ENCODE measurements at places on chromosomes 6 and 20. TPM values are rescaled to one million over a fixed set of nuclear protein-coding genes. Genes with fewer than 3 reads are reported as not detected.

NT5E gene
- 331 TPM for total RNA-seq

BTBD3 gene
- 13.4 TPM for total RNA-seq

ADGRB3 gene
- total RNA-seq: 0.16 TPM

SAMD3 gene
- 4.4 TPM for total RNA-seq

CALHM4 gene
- total RNA-seq: not detected

FHL5 gene
- total RNA-seq: not detected

SLC35D3 gene
- not detected for total RNA-seq

IL17F gene
- total RNA-seq: not detected

C6orf141 gene
- 0.17 TPM for total RNA-seq

PPP1R3G gene
- total RNA-seq: 3.8 TPM

C2 gene
- 2.0 TPM for total RNA-seq

IPCEF1 gene
- 0.47 TPM for total RNA-seq

TUBB2B gene
- total RNA-seq: 2.2 TPM

NRM gene
- 1.7 TPM for total RNA-seq

ARHGAP40 gene
- not detected for total RNA-seq

GJA10 gene
- total RNA-seq: not detected

PDE10A gene
- total RNA-seq: 1.3 TPM

NKAPL gene
- 2.0 TPM for total RNA-seq

HDGFL1 gene
- total RNA-seq: not detected

MCHR2 gene
- total RNA-seq: not detected

MEI4 gene
- not detected for total RNA-seq

OR2B6 gene
- total RNA-seq: not detected

PRDM13 gene
- total RNA-seq: not detected

FOXS1 gene
- not detected for total RNA-seq

MED23 gene
- 23.0 TPM for total RNA-seq

ARFGEF3 gene
- total RNA-seq: under 0.01 TPM

TMEM170B gene
- total RNA-seq: 0.32 TPM

FAM83D gene
- total RNA-seq: 0.52 TPM

NRSN2 gene
- 26.2 TPM for total RNA-seq

PI16 gene
- total RNA-seq: 4.7 TPM

VSX1 gene
- total RNA-seq: not detected

PLCB4 gene
- total RNA-seq: 8.2 TPM

MTHFD1L gene
- 20.1 TPM for total RNA-seq

ZNF165 gene
- total RNA-seq: 0.52 TPM

PTGIS gene
- 295 TPM for total RNA-seq

ESR1 gene
- 0.77 TPM for total RNA-seq

KLHDC3 gene
- 56.8 TPM for total RNA-seq

OR2J3 gene
- total RNA-seq: not detected

CENPW gene
- total RNA-seq: 9.3 TPM

SLC26A8 gene
- total RNA-seq: not detected

SPATA25 gene
- total RNA-seq: 1.4 TPM

SAMD10 gene
- 0.34 TPM for total RNA-seq

BPIFB3 gene
- total RNA-seq: not detected

BPIFA1 gene
- not detected for total RNA-seq

BTN1A1 gene
- not detected for total RNA-seq

SMIM13 gene
- 3.5 TPM for total RNA-seq

C6orf132 gene
- total RNA-seq: 0.63 TPM

ACSS1 gene
- 0.63 TPM for total RNA-seq

DAAM2 gene
- total RNA-seq: 4.7 TPM

Measured in bronchial smooth muscle cell (primary cell).